ENCODE measurements at places on chromosomes 16 and 17.

DNA sequence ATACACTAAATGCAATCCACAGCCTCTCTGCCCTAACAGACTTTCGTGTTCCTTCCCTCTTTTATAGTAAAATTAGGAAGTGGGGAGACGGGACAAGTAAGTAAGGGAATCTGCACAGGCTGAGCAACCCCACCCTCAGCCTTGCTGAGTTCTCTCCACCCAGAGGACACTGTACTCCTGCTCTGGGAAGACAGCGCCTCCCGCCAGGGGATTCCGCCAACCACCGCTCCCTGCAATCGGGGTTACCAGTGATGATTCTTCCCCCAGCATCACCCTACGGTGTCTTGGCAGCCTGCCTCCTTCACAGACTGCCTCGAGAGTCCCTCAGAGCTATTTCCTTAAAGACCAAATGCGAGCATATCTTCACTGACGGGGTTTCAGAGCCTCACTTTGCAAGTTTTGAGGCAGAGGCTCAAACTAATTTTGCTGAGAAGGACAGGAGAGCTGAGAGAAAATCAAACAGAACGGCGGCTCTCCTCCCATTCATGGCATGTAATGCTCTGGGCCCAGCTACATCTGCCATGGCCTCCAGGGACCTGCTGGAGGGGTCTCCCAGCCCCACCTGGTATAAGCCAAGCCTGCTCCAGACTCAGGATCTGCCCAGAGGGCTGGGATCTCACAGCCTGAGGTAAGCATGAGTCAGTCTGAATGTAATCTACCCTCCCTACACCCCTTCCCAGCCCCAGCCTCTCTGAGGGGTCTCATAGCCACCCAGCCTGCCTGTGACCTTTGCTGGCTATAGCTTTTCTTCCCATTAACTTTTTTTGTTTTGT, 22.7 kb upstream of the ASGR2 start:
- DNase-seq: no peak

DNA sequence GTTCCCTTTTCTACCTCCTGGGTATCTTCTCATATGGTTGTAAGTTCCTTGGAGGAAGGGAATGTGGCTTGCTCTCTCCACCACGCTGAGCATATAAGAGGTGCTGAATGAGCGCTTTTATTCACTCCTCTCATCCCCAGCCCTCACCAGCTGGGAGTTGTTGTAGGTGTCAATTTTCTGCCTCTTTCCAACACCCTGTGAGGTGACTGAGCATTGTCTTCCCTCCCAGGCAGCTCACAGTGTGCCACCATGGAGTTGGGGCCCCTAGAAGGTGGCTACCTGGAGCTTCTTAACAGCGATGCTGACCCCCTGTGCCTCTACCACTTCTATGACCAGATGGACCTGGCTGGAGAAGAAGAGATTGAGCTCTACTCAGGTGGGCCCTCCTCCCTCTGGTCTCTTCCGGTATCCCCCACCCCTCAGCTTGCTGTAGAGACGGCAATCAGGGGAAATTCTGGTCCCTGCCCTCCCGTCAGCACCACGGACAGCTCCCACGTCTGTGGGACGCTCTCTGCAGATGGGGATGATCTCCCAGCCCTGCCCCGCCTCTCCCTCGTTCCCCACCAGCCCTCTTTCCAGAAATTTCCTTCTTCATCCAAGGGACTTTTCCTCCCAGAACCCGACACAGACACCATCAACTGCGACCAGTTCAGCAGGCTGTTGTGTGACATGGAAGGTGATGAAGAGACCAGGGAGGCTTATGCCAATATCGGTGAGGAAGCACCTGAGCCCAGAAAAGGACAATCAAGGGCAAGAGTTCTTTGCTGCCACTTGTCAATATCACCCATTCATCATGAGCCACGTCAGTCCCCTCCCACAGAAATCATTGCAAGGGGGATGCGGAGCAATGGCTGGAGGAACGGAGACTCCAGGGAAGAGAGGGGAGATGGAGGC, 18.3 kb downstream of the CIITA start:
- peak; percentile 22 for DNase-seq

- no peak for DNase-seq
Measured at GRCh38 chr17:1509290-1509881, 7.0 kb downstream of the INPP5K start.

DNA sequence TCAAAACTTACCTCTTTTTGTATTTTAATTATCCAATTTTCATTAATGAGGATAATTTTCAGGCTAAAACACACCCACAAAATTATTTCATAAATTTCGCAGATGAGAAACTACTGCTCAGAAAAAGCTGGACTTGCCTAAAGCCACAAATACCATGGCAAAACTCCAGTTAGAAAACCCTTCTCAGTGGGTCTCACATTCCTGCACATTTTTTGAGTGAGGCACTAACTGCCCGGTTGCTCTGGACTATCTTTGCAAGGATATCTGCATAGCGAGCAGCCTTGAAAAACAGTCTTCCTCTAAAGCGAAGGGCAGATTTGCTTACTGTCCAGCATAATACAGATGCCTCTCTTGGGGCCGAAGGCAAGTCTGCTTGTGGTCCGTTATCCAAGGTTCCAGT, 9.8 kb downstream of the MPHOSPH6 start:
- DNase-seq: no peak

DNA sequence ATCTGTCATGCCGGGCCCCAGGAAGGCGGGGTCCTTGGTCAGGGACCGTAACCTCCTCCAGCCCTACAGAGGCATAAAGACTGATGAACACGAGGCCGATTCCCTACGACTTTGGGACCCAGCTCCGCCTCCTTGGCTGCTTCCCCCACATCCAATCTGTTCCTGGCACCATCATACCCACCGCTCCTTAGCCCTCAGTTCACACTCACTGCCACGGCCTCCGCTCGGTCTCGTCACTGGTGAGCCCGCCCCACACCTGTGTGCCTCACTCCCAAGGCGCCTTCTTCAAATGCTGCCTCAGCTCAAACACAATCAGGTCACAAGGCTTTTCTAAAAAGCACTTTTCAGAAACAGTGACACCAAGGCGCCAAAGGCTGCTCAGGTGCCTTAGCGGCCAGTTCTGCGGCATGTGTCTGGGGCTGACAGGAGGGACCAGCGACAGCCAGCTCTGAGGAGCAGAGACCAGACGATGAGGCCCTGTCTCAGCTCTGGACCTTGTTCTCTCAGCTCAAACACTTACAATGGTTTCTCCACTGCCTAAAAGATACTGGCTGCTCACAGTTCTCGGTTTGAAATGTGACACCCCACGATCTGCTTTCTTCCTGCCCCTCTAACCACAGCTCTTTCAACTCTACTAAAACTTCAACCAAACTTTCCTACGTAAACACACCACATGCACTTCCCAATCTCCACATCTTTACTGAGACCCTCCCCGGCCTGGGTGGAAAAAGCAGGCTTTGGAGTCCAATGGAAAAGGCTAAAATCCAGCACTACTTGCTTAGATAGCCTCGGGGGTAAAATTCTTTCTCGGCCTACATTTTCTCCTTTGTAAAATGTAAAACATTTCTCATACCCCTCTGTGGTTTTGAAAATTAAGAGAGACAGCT, 33.2 kb downstream of the CYB5D2 start:
- DNase-seq: no peak

DNA sequence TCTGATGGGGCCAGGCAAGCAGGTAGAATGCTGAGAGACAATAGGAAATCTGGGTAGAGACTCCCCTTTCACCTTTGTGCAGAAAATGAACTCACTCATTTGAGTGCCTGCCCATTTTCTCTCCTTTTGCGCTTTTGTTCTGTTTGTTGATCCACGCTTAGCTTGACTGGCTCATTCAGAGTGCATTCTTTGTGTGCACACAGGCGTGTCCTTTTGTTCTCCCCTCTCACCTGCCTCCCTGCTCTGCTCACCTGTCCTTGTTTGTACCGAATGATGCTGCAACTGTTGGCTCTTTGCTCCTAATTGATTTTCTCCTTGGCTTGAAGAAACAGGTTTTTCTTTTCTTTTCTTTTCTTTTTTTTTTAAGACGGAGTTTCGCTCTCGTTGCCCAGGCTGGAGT, 15.8 kb downstream of the PGS1 start:
- DNase-seq: no peak

DNA sequence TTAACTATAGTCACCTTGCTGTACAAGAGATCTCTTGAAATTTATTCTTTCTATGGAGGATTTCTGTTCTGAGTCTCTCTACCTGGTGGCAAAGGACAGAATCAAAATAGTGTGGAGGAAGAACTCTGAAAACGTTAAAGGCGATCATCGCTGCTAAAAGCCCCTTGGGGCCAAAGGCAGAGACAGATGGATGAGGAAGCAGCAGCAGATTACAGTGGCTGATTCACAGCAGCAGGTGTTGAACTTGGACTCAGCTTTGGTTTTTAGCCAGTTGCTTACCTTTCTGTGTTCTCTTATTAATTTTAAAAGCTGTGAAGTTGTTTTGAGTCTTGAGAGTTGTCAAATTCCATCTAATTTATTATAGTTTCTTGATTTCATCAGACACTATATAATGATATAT, 956.1 kb upstream of the GOT2 start:
- no peak for DNase-seq

DNA sequence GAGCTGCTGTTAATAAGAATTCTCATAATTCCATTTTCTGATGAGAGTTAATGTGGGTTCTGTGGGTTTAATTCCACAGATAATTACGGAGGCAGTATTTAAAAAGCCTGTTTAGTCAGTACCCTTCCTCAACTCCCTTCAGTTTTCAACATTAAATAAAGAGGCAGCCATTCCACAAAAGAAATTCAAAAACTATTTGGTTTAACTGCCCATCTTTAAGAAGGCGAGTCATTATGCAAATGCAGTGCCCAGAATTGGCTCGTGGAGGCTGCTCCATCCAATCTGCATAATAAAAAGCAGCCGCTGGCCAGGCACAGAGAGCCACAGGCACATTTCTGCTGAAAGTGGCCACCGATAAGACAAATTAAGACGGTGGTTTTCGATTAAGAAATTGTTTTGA, 194.4 kb upstream of the TOX3 start:
- no peak for DNase-seq

- peak; percentile 96 for DNase-seq
Measured at GRCh38 chr17:5281814-5282641, at the start of gene RABEP1. Gene RABEP1 (plus strand): TSS chr17:5282284. CDS start chr17:5282487, 203 bp downstream.

- DNase-seq: no peak
Measured at GRCh38 chr16:57016301-57016700, 26.9 kb downstream of the NLRC5 start.
